Activated T-helper 1 cell treated with Interleukin-2 at 50 U/mL for 16 hours (primary cell): ENCODE measurements at places on chromosomes 6 and 20.

GRCh38 chr6:63821442-63821841 is 185.8 kb downstream of the PHF3 start:
- no peak for DNase-seq

DNA sequence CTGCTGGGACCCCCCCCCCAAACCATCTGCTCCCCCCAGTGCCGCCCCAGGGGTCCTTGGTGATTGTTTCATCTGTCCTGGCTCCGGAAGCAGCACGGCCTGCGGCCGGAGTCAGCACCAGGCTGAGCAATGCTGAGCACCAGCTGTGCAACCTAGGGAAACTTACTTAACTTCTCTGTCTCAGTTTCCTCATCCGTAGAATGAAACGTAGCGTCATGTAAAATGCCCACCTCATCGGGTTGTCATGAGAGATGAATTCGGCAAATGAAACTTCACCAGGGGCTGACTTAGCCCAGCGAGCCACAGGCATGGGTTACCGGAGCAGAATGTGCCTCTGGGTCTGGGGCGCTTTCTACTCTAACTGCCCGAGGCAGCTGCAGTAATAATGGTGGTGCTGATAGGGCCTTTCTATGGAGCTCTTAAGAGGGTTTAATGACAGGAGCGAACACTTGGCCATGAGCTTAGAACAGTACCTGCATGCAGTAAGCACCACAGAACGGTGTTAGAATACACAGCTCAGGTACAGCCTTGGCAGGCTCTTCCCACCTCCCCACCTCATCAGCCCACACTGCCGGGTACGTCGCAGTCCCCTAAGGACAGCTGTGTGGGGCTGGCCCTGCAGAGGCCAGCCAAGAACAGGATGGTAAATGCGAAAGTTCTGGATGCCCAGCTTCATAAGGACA is 1.7 kb downstream of the THBS2 start:
- no peak for DNase-seq

DNA sequence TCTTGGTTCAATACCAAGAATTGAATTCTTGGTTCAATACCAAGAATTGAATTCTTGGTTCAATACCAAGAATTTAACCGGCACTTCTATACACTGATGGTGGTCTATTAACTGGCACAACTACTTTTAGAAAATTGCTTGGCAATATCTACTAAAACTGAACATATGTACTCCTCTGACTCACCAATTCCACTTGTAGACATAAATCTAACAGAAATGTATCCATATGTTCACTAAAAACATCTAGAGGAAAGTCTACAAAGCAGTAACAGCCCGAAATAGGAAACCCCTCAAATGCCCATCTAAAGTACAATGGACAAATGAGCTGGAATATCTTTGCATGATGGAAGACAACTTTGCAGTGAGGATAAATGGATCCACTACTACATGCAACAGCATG is 71.9 kb downstream of the KIF16B start:
- DNase-seq = no peak

GRCh38 chr6:82507112-82507511 is 143.5 kb downstream of the TPBG start:
- no peak for DNase-seq

DNA sequence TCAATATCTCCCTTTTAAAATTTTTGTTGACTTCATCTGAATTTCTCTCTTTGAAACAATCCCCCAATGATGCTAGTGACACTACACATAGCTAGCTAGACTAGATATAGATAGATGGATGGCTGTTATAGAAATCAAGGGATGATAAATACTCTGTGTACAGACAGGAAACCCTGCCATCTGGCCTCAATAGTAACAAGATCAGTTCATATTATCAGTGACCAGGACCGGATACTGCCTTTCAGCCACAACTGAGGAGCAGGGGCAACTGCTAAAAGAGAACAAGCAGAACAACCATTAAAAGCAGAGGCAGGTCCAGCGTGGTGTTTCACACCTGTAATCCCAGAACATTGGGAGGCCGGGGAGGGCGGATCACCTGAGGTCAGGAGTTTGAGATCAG is 118.3 kb upstream of the FAM184A start:
- DNase-seq = no peak

GRCh38 chr6:136716917-136717715 is 75.2 kb downstream of the MAP3K5 start:
- no peak for DNase-seq

DNA sequence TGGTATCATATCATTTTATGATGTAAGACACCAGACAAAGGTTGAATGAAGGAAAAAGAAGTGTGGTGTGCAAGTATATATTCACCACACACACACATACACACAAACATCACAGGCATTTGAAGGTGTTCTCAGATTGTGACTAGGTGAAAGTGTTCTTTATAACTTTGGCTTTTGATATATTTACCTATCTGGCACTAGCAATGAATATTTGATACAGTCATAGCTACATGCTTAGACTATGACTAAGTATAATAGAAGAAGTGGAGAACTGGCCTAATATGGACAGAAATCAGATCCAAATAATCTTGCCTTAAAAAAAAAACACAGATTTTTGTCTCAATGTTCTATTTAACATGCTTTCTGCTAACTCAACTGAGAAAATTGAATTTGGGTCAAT is 809.9 kb downstream of the KIF16B start:
- DNase-seq = no peak

GRCh38 chr20:16100767-16101166 is 472.5 kb downstream of the KIF16B start:
- no peak for DNase-seq

DNA sequence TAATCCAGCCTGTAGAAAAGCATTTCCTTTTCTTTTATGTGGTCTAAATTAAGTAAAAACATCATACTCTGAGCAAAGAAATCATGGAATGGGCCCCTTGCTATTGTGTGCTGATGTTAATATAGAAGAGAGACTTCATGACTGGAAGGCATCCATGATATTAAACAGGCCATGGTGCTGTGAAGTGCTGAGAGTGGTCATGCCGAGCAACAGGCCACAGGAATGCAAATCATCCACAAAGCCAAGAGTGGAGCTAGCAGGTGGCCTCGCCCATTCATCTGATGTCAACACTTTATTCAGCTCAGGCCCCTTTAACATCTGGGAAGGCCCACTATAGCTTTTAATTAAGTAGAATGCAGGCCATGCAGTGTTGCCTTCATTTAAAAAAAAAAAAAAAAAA is 115.2 kb upstream of the HMGCLL1 start:
- DNase-seq = no peak

DNA sequence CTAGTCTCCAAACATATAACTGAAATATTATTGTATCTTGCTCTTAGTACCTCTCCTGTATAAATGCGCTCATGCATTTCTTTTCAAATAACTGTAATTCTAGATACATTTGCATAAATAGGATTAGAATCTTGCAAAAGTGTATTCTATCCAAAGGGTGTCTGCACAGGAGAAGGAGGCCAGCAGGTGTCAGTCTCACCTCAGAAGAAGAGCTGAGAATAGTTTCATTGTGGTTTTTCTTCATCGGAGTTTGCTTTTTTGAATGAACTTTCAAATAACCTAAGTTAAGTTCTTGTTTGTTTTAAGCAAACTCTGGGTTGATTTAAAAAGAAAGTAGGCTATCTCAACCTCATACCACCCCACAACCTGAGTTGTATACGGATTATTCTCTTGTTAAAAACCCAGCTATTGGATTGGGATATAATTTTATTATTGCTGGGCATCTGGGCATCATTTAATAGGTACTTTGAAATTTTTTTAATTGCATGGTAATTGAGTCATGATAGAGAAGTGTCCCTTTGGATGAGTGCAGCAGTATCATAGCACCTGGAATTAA is 125.0 kb upstream of the MLIP start:
- no peak for DNase-seq
